B cell (primary cell): ENCODE measurements at places on chromosomes 16 and 17. TPM values are rescaled to one million over a fixed set of nuclear protein-coding genes. Genes with fewer than 3 reads are reported as not detected.

The KRTAP4-3 gene
- total RNA-seq = not detected in 2 replicates

The GPS1 gene
- total RNA-seq = 79.5 and 80.5 TPM in 2 replicates

The SPATA33 gene
- total RNA-seq = 12.6 and 15.0 TPM in 2 replicates

DNA sequence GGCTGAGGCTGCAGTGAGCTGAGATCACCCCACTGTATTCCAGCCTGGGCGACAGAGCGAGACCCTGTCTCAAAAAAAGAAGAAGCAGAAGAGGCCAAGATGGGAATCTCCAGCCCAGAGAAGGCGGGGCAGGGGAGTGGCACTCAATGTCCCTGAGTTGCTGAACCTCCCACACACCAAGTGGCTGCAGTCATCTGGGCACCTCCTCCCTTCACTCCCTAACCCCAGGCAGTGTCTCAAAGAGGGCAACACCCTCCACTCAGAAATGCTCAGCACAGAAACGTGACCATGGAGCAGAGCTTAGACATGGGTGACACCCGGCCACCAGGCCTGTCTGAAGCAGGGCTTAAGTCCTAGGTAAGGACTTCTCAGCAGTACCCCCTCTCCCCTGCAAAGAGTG, 36.3 kb upstream of the BCAR1 start:
- H3K4me3 ChIP-seq = no peak overlapping the region
- DNase-seq = no peak
- no peak overlapping the region for H3K27ac ChIP-seq
- H3K27me3 ChIP-seq = no peaks in the 10 kb centered on the region
- H3K36me3 ChIP-seq = peaks cover 4% of the 10 kb centered on the region
- H3K4me1 ChIP-seq = no peaks in the 10 kb centered on the region

DNA sequence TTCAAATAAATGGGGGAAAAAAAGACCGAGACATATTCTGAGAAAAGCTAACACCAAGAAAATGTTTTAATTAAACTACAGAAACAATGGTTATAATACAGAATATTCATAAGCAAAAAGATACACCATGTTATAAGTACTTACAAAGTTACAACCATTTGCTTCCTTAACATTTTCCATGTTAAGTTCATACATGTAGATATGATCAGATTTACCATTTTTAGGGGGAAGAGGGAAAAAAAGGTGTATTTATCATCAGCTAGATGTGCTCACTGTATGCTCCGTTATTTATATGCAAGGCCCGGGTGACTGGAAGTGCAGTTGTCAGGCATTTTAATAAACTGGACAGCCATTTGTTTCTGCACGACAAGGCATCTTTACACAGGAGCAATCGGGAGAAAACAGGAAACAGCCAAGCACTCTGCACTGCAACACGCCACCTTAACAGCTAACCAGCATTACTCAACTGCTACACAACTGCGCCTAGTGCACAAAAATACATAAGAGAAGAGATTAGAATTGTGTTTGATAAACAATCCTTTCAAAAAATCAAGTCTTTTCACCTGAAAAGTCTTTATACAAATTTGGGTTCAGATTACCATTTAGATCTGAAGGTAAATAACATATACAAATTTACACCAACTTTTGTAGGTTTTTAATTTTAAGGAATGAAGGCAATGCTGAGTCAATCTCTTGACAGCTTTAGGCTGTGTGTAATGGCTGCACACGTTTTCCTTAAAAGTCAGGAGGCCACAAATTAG, 2.9 kb downstream of the SRSF2 start:
- peaks cover 54% of the 10 kb centered on the region for H3K4me1 ChIP-seq
- no peaks in the 10 kb centered on the region for H3K27me3 ChIP-seq
- peaks cover 57% of the 10 kb centered on the region for H3K36me3 ChIP-seq
- peak overlapping the region; percentile 11 for H3K4me3 ChIP-seq
- peak overlapping the region; percentile 35 for H3K27ac ChIP-seq

DNA sequence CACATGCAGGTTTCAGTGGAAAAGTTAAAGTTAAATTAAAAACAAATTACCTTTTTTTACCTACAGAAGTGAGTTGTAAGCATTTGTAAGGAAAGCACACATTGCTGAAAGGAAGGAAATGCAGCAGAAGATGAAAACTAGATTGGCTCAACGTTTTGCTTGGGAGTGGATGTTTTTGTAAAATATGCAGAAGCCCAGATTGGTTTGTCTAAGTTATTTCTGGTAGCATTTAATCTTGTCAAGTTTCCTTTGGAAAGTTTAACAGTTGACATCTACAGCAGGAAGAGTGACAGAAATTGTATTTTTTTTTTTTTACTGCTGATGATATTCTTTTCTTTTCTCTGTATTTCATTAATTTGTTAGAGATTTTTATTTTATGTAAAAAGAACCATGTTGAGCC, 315.1 kb upstream of the MON1B start:
- no peak overlapping the region for H3K27ac ChIP-seq
- no peaks in the 10 kb centered on the region for H3K4me1 ChIP-seq
- DNase-seq = no peak
- no peaks in the 10 kb centered on the region for H3K27me3 ChIP-seq
- H3K36me3 ChIP-seq = no peaks in the 10 kb centered on the region
- no peak overlapping the region for H3K4me3 ChIP-seq

GRCh38 chr16:18024611-18025010, 311.9 kb downstream of the NPIPA8 start:
- H3K27ac ChIP-seq = no peak overlapping the region
- no peaks in the 10 kb centered on the region for H3K4me1 ChIP-seq
- H3K36me3 ChIP-seq = no peaks in the 10 kb centered on the region
- H3K27me3 ChIP-seq = peaks cover 3% of the 10 kb centered on the region
- DNase-seq = no peak
- H3K4me3 ChIP-seq = no peak overlapping the region

GRCh38 chr16:4152267-4152666, 36.0 kb upstream of the ADCY9 start:
- DNase-seq = no peak
- H3K27me3 ChIP-seq = no peaks in the 10 kb centered on the region
- no peak overlapping the region for H3K27ac ChIP-seq
- H3K4me1 ChIP-seq = no peaks in the 10 kb centered on the region
- no peaks in the 10 kb centered on the region for H3K36me3 ChIP-seq

DNA sequence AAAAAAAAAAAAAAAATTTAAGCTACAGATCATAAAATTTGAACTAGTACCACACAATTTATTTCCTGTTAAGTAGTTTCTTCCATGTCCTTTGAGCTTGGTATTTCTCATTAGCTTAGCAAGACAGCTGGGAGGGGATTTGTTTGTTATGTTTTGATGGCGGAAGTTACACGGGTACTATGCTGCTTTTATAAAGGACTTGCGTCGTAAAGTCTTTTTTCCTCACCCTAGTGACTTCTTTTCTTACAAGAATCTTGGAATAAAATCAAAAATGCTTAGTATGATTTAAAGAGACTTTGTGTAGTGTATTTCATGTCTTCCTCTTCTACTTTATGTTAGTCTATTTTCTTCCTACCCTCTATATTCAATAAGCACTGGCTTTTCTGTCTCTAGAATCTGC, 89.1 kb downstream of the NLK start:
- H3K36me3 ChIP-seq = no peaks in the 10 kb centered on the region
- H3K4me3 ChIP-seq = no peak overlapping the region
- no peaks in the 10 kb centered on the region for H3K4me1 ChIP-seq
- H3K27ac ChIP-seq = no peak overlapping the region
- H3K27me3 ChIP-seq = no peaks in the 10 kb centered on the region

DNA sequence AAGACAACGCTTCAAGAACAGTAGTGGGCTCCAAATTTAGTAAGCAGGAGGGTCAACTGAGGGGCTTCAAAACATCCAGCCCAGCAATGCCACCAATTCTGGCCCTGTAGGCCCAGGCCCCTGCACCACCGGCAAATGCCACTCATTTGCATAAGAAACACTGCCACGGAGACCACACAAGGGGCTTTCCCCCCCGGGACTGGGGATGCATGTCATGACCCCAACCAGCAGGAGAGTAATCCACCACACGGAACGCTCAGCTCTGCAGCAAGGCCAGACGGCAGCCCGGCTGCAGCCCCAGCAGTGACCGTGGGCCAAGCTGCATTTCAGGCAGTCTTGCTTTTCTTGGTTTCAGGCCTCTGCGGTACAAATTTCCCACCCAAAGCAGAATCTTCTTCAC, 14.1 kb downstream of the TMEM11 start:
- peaks cover 15% of the 10 kb centered on the region for H3K4me1 ChIP-seq
- no peak overlapping the region for H3K4me3 ChIP-seq
- DNase-seq = peak; percentile 28
- H3K27me3 ChIP-seq = no peaks in the 10 kb centered on the region
- no peak overlapping the region for H3K27ac ChIP-seq

DNA sequence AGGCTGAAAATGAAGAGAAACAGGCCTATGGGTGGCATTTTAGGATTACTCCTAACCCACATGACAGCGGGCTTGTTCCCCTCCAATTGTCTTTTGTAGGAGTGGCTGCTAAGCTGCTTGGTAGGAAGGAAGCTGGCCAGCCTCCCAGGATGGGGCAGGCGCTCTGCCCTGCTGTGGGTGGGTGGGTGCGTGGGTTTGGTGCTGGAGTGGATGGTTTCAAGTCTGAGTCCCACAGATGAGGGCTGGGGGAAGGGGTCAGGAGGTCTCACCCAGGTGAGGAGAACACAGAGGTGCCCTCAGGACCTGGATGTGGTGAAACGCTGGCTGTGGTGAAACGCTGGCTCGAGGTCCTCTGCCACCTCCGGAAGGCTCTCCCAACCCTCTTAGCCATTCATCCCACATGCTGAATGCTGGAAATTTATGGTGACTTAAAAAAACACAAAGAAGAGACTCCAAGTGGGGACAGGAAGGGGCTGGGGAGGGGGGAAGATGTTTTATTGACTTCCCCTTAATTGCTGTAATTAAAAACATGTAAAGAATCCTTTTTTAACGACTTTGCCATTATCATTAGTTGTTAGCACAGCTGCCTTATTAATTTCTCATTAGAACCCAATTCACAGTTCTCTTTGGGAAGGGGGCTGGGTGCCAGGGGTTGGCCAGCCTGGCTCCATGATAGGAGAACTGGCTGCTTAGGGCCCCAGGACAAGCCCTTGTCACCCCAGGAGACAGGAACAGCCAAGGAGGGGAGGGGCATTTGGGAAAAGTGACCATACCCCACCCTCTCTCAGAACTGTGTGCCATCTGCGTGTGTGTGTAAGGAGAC, 153.5 kb upstream of the CDC42EP4 start:
- no peak for DNase-seq
- no peak overlapping the region for H3K27ac ChIP-seq
- no peaks in the 10 kb centered on the region for H3K4me1 ChIP-seq

- peak overlapping the region; percentile 68 for H3K27ac ChIP-seq
- no peaks in the 10 kb centered on the region for H3K36me3 ChIP-seq
Measured at GRCh38 chr17:40345161-40345993, 19.2 kb downstream of the GJD3 start.

- no peak for DNase-seq
- H3K27me3 ChIP-seq = no peaks in the 10 kb centered on the region
- H3K27ac ChIP-seq = no peak overlapping the region
- H3K4me3 ChIP-seq = no peak overlapping the region
- no peaks in the 10 kb centered on the region for H3K36me3 ChIP-seq
Measured at GRCh38 chr16:71956486-71956885, 43.7 kb downstream of the PKD1L3 start.

- H3K4me1 ChIP-seq = no peaks in the 10 kb centered on the region
- no peak for DNase-seq
- no peaks in the 10 kb centered on the region for H3K27me3 ChIP-seq
- H3K4me3 ChIP-seq = no peak overlapping the region
- H3K36me3 ChIP-seq = no peaks in the 10 kb centered on the region
Measured at GRCh38 chr16:89586853-89587252, 11.3 kb downstream of the CPNE7 start.

GRCh38 chr16:7763111-7763510, 430.5 kb downstream of the RBFOX1 start:
- no peaks in the 10 kb centered on the region for H3K4me1 ChIP-seq
- no peak overlapping the region for H3K27ac ChIP-seq
- no peak for DNase-seq
- H3K36me3 ChIP-seq = no peaks in the 10 kb centered on the region
- H3K4me3 ChIP-seq = no peak overlapping the region

- peaks cover 6% of the 10 kb centered on the region for H3K4me1 ChIP-seq
- DNase-seq = no peak
- no peak overlapping the region for H3K4me3 ChIP-seq
- H3K27me3 ChIP-seq = no peaks in the 10 kb centered on the region
- no peak overlapping the region for H3K27ac ChIP-seq
- peaks cover 19% of the 10 kb centered on the region for H3K36me3 ChIP-seq
Measured at GRCh38 chr17:39533891-39534290, 72.6 kb downstream of the CDK12 start.

GRCh38 chr16:47694543-47694942, 233.4 kb downstream of the PHKB start:
- H3K4me1 ChIP-seq = no peaks in the 10 kb centered on the region
- DNase-seq = no peak
- no peak overlapping the region for H3K27ac ChIP-seq
- H3K36me3 ChIP-seq = peaks cover 38% of the 10 kb centered on the region
- H3K27me3 ChIP-seq = no peaks in the 10 kb centered on the region

- H3K4me1 ChIP-seq = no peaks in the 10 kb centered on the region
- DNase-seq = no peak
- peaks cover 26% of the 10 kb centered on the region for H3K27me3 ChIP-seq
- no peak overlapping the region for H3K4me3 ChIP-seq
- H3K27ac ChIP-seq = no peak overlapping the region
- H3K36me3 ChIP-seq = no peaks in the 10 kb centered on the region
Measured at GRCh38 chr16:54370278-54371040, 83.9 kb upstream of the IRX3 start.

DNA sequence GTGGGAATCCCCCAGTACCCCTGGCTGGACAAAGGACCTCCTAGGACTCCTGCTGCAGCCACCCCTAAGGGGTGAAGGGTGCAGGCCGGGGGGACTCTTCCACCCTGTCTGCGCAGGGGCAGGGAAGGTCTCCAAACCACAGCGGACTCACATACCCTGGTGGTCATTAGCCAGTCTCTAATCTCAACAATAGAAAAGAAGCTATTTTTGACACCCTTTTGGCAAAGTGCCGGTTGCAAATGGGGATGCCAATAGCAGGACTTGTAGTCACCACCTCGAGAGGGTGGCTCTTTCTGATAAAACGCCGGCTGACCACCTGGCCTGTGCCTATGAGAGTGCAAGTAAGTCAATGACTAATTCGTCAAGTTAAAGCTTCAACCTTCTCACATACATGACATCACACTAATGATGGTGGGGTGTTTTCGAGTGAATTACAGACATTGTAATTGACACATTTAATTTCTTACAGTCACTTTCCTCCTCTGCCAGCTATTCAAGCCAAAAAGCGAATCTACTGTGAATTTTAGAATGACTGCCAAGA, 23.1 kb upstream of the DNAH17 start:
- H3K27me3 ChIP-seq = peaks cover 8% of the 10 kb centered on the region
- DNase-seq = no peak
- H3K36me3 ChIP-seq = no peaks in the 10 kb centered on the region

DNA sequence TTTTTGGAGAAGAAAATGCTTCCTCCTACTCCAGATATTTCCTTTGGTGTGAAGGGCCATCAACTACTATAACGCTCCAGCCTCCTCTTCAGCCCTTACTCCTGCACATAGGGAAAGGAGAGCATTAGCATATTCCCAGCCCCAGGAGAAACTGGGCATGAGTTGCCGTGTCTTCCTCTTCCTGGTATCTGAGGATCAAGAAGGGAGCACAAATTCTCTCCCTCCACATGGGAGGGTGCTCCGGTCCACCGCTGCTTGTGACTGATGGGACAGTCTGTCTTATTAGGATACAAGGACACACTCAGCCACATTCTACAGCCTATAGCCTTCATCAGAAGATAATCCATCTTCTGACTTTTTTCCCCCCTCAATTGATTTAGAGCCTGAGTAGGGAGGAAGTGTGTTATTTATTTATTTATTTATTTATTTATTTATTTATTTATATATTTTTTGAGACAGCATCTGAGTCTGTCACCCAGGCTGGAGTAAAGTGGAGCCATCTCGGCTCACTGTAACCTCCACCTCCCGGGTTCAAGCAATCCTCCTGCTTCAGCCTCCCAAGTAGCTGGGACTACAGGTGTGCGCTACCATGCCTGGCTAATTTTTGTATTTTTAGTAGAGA, 16.6 kb upstream of the CYB5B start:
- H3K36me3 ChIP-seq = no peaks in the 10 kb centered on the region
- H3K27ac ChIP-seq = no peak overlapping the region
- H3K4me1 ChIP-seq = no peaks in the 10 kb centered on the region
- DNase-seq = no peak
- no peaks in the 10 kb centered on the region for H3K27me3 ChIP-seq
